ENCODE measurements at places on chromosomes 16 and 17.

- DNase-seq, result no peak
Observed at GRCh38 chr17:50426814-50427787, 1.1 kb downstream of the ACSF2 start.

DNA sequence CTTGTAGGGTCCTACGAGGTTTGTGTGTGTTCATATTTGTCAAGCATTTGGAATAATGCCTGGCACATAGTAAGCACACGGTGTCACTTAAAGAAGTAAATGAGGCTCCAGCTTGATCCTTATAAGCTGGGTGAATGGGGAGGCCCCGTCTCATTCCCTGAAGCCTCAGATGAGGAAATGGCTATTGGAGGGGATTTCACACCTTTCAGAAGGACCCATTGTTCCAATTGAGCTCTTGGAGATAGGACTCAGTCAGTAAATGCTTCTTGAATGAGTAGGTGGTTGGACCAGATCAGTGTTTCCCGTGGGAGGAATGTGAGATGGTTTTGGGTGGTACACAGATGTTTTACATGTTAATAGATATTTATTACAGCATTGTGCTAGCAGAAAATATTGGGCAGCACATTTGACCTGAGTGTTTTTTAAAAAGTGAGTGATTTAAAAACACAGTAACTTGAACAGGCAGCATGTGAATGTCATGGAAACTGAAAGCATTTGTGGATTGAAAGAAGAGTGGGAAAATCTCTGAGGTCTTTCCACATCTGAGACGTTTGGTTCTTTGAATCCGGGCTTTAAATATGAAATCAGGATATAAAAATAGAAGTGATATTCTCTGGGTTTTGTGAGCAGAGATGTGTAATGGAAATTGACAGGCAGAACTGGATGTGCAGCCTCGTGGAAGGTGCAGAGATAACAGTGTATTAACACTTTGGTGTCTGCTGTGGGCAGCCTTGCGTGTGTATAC is 36.4 kb upstream of the ARHGAP17 start:
- no peak for DNase-seq

DNA sequence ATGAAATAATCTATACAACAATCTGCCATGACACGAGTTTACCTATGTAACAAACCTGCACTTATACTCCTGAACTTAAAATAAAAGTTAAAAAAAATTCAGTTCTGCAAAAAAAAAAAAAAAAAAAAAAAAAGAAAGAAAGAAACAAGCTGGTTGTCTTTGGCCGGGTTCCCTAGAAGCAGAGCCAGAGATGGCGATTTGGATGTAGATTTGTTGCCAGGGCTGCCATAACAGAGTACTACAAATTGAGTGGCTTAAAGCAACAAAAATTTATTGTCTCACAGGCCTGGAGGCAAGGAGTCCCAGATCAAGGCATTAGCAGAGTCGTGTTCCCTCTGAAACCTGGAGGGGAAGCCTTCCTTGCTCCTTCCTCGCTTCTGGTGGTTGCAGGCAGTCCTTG is 20.4 kb downstream of the SYT17 start:
- no peak for DNase-seq

GRCh38 chr17:74734256-74734655 is 2.8 kb upstream of the RAB37 start:
- DNase-seq, result no peak

DNA sequence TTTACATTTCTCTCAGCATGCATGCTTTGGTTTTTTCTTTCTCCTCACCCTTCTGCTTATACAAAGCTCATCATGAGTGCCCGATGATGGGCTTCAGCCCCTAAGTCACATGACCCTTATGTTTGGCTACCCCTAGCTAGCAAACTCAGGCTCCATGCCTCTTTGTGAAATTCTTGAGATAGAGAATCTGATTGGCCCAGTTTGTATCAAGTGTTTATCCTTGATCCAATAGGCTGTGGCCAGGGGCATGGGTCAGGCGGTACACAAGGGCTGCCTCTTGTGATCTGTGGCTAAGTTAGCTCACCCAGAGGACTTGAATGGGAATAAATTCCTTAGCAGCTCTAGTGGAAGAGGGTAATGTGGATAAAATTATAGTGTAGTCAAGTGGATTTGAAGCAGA is 11.5 kb upstream of the TOX3 start:
- DNase-seq, result no peak

Measured in DMS153 (cell line).